NCI-H2081 treated with DMSO at 0.1 percent for 48 hours (cell line): ENCODE measurements at places on chromosomes 6 and 20.

GRCh38 chr6:107264357-107264840 lies 149.1 kb upstream of the BEND3 start:
- DNase-seq, result peak; percentile 44

DNA sequence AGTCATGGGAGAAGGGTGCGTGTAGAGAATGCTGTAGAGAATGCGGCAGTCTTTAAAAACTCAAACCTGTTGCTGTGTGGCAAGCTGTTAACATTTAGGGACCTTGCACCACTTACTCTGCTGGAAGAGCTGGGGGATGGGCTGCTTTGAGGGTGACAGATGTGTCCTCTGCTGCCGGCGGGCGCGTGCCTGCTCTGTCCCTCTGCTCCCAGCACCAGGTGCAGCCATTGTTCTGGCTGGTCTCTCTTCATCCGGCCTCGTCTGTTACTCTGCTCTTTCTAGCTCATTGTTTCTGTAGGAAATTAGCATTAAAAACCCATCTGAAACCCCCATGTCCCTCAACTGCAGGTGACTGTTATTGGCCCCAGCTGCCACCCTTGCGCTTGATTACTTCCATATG lies 78.5 kb downstream of the CBFA2T2 start:
- DNase-seq, result peak; percentile 98

DNA sequence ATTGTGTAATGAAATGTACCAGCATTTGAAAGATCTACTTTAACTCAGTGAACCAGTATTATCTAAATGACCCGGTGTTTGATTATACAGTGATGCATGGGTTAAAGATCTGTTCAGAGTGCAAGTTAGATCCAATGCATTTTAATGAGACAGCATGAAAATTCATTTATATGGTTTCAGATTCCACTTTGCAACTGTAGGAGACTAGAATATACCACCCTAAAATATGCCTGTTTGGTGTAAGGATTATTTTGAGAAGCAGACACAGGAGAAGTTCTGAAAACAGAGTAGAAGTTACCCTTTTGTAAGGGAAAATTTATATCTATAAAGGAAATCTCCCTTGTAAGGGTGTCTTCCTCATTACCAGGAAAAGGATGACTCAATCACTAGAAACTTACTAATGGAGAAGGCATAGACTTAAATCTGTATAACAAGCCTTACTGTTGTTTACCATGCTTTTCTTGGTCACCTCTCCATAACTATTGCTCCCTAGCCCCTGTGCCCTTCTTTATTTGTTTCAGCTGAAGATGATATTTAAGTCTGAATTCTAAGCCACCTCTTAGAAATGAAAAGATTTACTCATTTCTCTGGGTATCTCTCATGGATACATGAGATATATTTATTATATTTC lies 105.4 kb downstream of the NCOA3 start:
- no peak for DNase-seq

GRCh38 chr6:3267162-3267561 lies 8.4 kb downstream of the PSMG4 start:
- DNase-seq, result no peak

GRCh38 chr6:43115365-43115764 lies 39.3 kb downstream of the PTK7 start:
- no peak for DNase-seq

GRCh38 chr6:161246725-161247124 lies 27.1 kb downstream of the AGPAT4 start:
- DNase-seq, result no peak

DNA sequence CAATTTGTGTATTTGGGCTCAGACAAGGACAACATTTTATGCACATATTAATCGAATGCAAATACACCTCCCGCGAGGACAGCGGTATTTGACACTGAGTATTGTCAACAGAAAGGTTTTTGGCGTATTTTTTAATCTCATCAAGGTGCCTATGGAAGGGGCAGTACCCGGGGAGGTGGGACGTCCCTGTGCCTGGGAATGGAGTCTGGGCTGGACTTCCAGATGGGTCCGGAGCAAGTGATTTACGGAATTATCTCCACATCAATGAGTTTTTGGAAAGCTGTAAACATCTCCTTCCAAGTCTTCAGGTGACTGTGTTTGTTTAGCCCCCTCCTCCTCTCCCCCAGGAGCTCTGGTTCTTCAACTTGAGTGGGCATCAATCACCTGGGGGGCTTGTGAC lies 39.8 kb downstream of the PRR18 start:
- no peak for DNase-seq

DNA sequence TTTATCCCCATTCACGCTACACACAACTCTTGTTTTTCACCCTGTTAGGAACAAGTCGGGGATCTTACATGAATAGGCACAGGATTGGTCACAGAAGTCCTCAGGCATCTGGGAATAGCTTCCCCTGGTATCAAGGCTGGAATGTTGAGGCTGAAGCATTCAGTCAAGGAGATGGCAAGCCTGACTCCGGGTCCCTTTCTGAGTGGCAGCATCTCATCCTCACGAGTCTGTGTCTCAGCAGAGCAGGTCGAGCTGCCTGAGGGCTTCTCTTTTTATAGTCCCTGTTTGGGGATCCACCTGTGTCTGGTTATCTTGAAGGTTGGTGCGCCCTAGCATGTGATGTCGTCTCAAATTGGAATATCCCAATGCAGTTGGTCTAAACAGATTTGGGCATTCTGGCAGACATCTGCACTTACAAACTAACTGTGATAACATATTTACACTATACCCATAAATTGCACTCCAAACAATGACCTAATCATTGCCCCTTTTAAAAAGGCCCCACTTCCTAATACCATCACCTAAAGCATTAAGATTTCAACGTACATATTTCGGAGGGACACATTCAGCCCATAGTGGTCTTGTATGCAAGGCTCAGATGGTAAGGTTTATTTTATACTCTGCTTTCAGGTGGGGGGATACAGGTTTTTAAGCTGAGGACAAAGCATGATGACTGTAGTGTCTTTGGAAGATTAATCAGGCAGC lies 112.7 kb upstream of the CLDN20 start:
- DNase-seq, result no peak

GRCh38 chr6:150325066-150325772 lies 43.6 kb upstream of the IYD start:
- no peak for DNase-seq

- DNase-seq, result no peak
Measured at GRCh38 chr6:25263657-25264056, 15.5 kb upstream of the CARMIL1 start.

DNA sequence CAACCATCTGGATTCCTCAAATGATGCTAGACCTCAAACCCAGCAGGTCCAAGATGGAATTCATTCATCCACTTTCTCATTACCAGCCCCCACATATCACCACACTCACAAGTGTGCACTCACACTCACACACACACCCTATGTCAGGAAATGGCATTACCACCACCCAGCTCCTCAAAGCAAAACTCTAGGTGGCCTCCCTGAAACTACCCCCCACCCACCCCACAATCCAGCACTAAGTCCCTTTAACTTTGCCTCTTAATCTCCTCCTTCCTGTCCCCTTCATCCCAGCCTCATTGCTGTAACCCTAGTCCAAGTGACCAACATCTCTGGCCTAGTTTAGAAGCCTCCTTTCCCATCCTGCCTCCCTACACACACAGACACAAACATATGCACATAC lies 109.4 kb downstream of the TNFAIP3 start:
- no peak for DNase-seq

DNA sequence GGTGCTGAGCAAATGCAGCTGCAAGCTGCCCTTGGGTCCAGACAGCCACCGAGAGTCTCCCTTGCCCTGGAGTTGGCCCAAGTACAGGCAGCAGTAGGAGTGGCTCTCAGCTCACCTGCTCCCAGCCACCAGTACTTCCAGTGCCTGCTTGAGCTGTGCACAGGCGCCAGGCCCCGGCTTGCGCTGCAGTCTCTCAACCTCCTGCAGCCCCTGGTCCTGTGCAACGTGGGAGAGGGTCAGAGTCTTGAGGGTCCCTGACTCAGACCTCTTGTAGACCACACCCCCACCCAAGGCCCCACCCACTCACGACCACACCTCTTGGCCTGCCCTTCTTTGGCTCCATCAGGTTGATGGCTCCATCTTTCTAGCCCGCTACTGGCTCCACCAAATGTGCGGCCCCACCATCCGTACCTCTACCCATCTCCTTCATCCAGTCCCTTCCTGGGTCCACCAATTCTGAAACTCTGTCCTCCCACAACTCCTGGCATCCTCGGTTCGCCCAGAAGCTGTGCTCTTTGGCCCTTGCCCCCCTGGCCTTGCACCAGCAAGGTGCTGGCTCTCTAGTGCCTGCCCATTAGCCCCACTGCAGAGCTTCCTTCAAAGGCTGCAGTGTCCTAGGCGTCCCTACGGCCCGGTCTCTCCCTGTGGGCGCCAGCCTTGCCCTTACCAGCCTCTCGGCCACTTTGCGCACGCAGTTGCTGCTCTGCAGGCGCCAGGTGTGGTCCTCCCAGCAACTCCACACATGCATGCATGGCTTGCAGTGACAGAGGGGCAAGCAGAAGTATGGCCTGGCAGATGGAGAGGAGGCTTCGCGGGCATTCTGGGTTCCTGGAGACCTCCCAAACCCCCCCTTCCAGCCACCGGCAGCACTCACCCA lies 16.5 kb upstream of the SPAG4 start:
- no peak for DNase-seq

- no peak for DNase-seq
Measured at GRCh38 chr6:17504005-17504404, 96.1 kb upstream of the FAM8A1 start.

DNA sequence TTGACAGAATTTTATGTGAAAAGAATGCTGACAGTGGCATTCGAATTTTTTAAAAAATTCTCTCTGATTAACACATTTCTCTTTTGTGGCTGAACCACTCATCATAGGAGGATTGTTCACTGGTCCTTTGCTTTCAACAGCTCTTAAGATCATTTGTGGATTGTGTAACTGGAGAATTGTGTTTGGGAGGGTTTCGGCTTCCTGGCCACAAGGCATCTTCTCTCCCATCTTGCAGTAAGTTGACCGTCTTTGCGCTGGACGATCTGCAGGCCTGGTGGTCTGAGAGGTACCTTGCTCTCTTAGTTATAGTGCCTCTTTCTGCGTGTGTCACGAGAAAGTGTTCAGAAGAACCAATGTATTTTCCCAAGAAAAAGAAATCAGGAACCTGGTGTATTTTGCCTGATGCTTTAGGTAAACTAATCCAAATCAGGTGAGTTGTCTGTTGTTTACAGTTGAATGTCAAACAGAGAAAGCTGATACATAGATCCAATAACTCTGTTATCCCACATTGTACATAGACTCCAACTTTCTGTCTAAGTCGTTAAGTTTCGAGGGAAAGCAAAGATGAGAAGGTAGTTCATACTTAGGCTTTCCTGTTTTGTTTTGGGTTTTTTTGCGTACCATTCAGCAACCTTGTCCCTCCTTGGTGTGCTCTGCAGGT lies 14.8 kb upstream of the EXOC2 start:
- DNase-seq, result no peak

GRCh38 chr6:43940393-43941087 lies 170.5 kb downstream of the VEGFA start:
- DNase-seq, result no peak

GRCh38 chr20:4413314-4414049 lies 308.2 kb upstream of the PRND start:
- DNase-seq, result no peak

GRCh38 chr6:148140772-148141557 lies 201.7 kb upstream of the SASH1 start:
- DNase-seq, result no peak

DNA sequence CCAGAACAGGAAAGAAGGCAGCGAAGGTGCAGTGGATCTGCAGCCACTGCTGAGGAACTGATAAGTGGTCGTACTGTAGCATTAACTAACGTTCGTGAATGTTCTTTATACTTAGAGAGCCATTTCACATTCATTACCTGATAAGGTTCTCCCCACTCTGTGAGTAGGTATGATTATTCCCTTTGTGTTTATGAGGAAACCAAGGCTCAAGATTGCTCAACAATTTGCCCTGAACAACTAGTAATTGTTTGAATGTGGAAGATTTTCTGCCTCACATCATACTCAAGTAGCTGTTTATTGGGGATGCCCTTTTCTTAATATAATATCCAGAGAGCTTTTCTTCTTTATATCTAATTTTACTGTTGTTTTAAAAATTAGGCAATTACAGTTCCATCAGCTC lies 24.9 kb upstream of the ELOVL5 start:
- DNase-seq, result no peak

DNA sequence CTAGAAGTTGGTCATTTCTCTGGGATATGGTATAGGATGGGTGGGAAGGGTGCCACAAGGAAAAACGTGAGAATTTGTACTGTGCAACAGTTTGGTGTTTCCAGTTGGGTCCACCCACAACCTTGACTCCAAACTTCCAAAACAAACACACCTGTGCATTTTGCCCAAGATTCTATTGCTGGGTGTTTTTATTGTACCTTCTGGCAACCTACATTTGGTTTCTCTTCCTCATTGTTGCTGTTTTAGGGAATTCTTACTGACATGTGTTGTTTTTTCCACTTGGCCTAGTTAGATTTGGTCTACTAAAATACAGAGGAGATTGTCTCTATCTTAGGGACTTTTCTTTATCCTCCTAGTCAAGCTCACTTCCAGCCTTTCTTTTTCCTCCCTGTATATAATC lies 16.7 kb downstream of the TULP4 start:
- DNase-seq, result no peak

- peak; percentile 47 for DNase-seq
Measured at GRCh38 chr20:4014031-4014474, 1.3 kb downstream of the RNF24 start.

GRCh38 chr6:3894590-3895311 lies 45.6 kb downstream of the FAM50B start:
- DNase-seq, result peak; percentile 27

GRCh38 chr6:159221486-159222170 lies 52.4 kb downstream of the FNDC1 start:
- no peak for DNase-seq
